ENCODE measurements at places on chromosomes 12 and 14.

GRCh38 chr12:27293463-27293862, 39.2 kb upstream of the BMAL2 start:
- DNase-seq = no peak

DNA sequence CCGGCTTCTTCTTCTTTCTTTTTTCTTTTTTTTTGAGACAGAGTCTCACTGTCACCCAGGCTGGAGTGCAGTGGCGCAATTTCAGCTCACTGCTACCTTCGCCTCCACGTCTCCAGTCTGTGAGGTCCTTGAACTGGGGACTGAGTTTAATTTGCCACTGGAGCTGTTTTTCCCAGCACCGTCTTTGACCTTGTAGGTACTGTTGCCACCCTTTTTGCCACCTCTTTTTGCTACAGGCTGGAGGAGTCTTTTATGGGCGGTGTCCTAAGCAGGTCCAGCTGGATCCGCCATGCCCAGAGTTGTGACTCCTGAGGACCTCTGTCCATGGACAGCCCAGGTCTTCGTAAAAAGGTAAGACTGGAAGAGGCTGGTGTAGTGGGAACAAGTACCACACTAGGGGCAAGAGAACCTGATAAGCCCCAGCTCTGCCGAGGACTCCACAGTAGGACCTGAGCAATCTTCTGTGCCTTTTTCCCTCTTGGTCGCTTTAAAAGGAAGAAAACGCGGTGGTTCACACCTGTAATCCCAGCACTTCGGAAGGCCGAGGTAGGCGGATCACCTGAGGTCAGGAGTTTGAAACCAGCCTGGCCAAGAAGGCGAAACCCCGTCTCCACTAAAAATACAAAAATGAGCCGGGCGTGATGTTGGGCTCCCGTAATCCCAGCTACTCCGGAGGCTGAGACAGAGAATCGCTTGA, 946 bp downstream of the RNU4-2 start:
- DNase-seq = peak; percentile 68

DNA sequence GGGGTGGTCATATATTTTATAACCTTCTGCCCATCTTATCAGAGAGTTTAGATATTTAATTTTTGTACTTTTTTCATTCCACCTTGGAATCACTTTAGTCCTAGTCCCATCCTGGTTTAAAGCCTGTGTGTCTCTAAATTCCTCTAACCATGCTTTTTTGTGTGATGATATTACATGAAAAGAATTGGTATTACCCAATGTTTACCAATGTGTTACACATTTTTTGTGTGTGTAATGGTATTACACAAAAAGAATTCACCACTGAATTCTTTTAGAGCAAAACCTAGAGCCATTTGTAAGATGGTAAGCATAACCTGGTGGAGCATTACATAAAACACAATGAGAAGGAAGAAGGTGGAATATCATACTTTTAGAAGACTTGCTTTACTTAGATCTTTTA, 77.5 kb downstream of the FAR2 start:
- no peak for DNase-seq

- no peak for DNase-seq
These were observed 237.1 kb downstream of the MED13L start for GRCh38 chr12:116040402-116040801.
